ENCODE measurements at places on chromosomes 12 and 14.

- peak; percentile 66 for DNase-seq
Measured at GRCh38 chr14:102088012-102088792, 1.4 kb upstream of the HSP90AA1 start.

GRCh38 chr14:37147310-37147880 is 25.0 kb downstream of the SLC25A21 start:
- DNase-seq, result no peak

GRCh38 chr12:99170461-99170860 is 477.1 kb upstream of the GARIN6 start:
- DNase-seq, result no peak

DNA sequence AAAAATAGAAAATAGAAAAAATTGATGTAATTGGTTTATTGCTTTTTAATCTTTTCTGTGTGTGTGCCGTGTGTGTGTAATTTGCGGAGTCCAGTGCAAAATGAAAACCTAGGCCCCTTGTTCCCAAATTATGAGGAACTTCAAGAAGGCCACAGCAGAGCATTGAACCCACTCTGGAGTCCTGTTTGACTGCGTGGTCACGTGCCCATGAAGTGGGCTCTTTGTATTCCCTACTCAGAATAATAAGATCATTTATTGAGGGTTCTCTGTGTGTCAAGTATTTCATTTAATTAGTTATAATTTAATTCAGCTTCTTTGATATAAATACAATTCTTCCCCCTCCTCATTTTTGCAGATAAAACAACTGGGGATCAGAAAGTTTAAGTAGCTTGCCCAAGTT is 12.3 kb upstream of the NINJ2 start:
- no peak for DNase-seq

GRCh38 chr12:57888409-57889157 is 42.1 kb upstream of the CTDSP2 start:
- no peak for DNase-seq

GRCh38 chr12:6942331-6942665 is 1.3 kb upstream of the RNU7-1 start:
- no peak for DNase-seq

DNA sequence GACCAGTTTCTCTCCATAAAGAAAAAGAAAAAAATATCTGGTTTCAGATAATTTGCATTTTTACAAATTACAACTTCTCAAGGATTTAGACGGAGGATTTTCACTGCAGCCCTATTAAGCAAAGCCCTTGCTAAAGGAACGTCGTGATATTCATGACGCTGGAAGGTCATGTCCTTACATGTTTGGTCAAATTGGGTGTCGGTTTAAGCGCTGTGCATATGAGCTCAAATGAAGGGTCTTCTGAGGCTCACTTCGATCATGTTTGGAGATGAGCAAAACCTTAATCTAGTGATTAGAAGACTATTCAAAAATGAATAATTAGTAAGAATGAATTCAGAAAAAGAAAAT is 67.3 kb upstream of the USP15 start:
- no peak for DNase-seq

- no peak for DNase-seq
Measured at GRCh38 chr14:105294142-105294597, 6.6 kb downstream of the BRF1 start.

DNA sequence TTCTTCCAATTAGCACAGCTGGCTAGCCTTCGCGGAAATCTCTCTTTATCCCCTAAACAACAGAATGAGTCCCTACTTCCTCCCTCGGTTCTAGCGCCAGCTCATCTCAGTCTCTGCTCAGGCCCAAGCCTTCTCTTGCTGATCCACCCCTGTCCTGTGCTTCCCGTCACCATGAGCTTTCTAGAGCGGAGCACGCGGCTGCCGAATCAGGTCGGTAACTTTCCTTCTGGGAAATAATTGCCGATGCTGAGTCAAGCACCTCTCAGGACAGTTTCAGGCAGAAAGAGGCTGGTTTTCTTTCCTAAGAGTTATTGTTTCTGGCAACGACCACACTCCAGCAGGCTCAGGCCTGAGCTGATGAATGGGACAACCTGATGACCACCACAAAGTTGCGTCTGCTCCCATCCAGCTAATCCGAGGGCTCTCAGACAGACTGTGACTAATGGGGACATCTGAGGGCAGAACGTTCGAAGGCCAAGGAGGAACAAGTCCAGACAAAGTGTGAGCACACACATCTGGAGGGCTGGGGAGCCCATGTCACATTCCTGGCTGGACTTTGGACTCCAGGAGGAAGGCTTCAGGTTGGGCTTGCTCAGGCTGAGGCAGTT is 13.6 kb upstream of the GPR68 start:
- no peak for DNase-seq

DNA sequence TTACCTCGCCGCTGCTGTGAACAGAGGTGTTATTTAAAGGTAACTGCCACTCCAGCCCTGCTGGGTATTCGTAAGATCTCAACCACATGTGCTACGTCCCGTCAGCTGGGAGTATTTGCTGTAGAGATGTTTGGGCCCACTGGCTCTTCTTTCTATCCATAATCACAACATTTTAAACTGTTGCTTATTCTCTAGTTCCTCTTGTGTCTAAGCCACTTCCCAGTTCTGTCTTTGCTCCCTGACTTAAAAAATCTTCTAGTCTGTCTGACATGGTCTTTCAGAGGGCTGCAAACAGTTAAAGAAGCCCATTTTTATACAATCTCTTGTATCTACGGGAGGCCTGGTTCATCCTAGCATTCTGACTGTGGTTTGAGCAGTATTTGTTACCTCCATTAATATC is 33.2 kb upstream of the HELB start:
- DNase-seq, result no peak

DNA sequence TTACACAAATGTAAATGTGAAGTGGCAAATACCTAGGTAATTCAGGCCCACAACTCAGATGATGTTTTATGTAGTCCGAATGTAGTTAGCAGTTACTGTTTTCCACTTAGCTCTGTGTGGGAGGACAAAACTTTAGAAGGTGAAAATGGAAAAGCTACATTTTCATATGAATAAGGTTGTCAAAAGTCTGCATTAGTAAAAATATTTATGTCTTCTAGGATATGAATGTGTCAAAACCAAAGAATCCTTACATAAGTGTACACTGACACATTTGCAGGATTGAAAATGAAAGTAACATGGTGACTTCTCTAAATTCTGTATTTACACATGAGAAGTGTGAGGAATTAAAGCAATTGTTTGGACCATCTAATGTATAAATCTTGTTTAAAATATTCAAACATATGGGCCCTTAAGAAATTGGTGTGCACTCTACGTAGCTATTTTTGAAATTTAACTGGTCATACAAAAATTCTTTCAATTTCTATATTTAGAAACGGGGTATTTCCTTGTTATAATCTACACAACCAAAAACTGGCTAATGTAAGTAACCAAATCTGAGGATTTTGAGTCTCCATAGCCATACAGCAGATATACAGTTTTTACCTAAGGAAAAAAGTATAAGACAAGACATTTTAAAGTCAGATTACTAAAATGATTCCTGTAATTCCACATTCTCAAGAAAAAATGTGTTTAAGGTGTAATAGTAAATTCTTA is 5.4 kb downstream of the CDKN1B start:
- DNase-seq, result no peak

DNA sequence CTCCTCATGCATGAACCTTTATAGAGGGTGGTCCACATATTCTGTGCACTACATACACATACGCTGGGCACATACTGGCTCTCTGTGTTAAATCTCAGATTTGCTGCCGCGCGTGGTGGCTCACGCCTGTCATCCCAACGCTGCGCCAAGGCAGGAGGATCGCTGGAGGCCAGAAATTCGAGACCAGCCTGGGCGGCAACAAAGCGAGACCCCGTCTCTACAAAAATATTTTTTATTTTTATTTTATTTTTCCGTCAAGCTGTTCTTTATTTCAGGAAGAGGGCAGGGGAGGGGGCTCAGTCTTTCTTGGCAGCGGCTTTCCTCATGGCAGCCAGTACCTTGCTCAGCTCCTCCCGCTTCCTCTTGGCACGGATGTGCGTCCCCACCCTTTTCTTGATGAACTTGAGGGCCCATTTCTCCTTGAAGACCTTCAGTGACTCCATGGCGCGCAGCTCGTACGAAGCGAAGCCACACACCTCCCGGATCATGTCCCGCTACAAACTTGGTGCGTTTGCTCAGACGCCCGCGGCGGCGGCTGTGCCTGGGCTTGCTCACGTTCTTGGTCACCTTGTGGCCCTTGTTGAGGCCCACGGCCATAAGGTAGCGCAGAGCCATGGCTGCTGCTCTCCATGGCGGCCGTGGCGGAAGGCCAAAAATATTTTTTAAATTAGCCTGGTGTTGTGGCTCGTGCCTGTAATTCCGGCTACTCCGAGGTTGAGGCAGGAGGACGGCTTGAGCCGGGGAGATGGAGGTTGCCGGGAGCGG is 3.2 kb downstream of the DCAF4 start:
- no peak for DNase-seq

DNA sequence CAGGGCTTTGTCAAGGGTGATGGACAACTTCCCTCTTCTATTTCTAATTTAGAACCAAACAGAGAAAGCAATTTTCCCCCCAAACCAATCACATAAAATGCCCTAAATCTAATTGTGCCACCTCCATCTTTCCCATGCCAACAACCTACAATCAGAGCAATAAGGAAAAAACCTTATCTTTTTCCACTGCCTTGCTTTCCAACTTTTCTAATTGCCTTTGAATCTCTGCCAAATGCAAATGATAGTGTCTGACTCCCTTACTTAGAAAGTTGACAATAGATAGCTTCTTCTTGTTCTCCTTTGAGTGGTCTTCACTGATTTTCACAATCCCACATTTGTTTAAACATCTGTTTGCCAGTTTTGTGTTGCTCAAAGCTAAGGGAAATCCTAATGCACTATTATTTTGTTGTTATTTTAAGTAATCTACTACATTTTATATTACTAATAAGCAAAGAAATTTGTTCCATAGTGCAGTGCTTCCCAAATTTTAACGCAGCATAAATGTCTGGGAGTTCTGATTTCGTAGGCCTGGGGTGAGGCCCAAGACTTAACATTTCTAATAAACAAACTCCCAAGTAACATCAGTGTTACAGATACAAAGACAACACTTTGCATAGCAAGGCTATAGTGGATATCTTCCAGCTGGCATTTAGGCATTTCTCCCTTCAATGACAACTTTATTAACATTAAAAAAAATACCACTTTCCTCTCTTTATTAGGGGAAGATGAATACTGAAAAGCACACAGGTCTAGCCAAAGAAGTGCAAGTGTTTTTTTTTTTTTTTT is 696.3 kb upstream of the USP15 start:
- no peak for DNase-seq

DNA sequence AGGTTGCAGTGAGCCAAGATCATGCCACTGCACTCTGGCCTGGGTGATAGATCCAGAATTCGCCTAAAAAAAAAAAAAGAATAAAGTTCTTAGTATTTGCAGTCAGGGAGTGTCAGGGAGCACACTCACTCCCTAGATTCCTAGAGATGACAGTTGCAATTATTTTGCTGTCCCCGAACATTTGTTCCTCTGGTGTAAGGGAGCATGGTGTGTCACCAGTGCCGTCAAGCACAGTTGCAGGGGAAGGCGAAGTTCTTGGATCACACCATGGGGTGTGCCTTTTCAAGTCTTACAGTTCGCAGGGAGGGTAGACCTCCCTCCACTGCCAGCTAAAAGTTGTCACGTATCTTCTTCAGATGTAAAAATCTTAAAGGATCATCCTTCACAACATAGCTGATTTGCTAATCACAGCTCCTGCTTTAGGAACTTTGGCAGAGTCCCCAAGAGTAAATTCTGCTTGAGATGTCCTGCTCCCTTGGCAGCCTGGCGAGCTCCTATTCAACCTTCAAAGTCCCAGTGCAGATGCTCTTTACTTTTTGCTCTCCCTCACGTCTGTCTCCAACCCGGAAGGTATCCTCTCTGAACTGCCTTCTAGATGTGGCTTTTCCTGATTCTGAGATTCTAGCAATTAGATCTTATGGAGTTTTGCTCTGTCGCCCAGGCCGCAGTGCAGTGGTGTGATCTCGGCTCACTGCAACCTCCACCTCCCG is 11.3 kb downstream of the ACACB start:
- no peak for DNase-seq

- DNase-seq, result peak; percentile 47
Measured at GRCh38 chr12:110688446-110689280, at the start of gene HVCN1. HVCN1 (minus strand) TSS chr12:110689115; CDS start chr12:110683245, 5,870 bp downstream.

DNA sequence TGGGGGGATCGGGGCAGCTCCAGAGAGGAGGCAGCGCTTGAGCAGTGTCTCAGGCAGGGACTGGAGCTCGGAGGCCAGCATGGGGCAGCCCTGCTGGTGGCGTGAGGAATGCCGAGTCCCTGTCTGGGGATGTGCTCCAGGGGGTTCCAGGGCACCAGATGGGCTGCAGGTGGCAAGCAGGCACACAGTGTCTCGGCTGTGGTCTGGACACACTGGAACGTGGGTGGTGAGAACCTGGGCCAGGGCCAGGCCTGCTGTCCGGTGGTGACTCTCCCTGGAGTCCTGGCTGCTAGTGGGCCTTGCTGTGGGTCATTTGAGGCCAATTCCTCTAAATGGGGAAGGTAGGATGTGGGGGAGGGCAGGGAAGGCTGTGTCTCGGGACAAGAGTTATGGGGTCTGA is 199.4 kb upstream of the RTL1 start:
- peak; percentile 30 for DNase-seq

Data from liver (tissue), 10 donors.